ENCODE measurements at places on chromosomes 11 and 22.

GRCh38 chr11:60918939-60919265, 4.9 kb downstream of the TMEM109 start:
- no peak for DNase-seq

GRCh38 chr11:118095493-118095892, 8.7 kb upstream of the SMIM35 start:
- no peak for DNase-seq

DNA sequence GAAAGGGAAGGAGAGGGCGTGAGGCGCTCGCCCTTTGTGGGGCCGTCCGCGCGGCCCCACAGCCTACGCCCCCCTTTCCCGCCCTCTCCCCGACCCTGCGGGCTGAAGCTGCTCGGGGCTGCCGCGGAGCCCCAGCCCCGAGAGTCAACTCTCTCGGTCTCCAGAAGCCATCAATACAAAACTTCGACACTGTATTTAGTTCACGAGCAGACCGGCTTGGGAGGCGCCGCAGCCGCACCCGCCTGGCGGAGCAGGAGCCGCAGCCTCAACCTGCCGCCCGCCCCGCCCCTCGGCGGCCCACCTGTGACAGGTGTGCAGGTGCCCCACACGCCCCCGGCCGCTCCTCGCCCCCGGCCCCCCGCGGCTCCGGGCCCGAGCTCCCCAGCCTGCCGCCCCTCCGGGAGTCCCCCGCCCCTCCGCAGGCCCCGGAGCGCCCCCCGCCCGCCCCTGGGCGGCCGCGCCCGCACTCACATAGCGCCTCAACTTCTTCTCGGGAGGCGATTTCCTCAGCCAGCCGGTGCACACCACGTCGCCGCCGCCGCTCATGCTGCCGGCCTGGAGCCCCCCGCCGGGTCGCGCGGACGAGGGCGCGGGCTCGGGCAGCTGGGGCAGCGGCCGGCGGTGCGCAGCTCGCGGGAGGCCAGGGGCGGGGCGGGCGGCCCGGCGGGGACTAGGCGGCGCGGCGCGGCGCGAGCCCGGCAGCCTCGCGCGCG, at the start of gene GAB2:
GAB2 (minus strand) TSS at position 646 of the 713 bp plus-strand sequence; CDS start at position 546, 100 bp downstream.
- DNase-seq: no peak

GRCh38 chr22:38824585-38824984, 19.2 kb downstream of the NPTXR start:
- DNase-seq: no peak

DNA sequence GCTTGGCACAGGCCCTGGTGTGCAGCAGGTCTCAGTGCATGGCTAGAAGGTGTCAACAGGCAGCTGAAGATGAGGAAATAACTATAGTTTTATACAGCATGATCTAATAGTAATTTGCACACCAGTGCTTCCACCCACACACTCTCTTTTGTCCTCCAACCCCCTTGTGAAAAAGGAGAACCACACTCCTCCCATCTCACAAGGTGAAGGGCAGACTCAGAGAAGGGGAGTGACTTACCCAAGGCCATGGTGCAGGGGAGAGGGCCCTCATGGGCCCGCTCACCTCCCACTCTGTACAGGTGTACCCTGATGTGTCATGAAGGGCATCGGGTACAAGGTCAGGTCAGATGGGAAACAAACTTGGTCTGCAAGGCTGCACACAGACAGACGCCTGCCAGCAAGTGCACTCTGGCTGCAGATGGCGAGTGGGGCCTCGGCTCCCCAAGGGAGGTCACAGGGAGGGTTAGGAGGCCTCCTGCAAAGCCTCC, 53.4 kb downstream of the DGCR2 start:
- DNase-seq: no peak

DNA sequence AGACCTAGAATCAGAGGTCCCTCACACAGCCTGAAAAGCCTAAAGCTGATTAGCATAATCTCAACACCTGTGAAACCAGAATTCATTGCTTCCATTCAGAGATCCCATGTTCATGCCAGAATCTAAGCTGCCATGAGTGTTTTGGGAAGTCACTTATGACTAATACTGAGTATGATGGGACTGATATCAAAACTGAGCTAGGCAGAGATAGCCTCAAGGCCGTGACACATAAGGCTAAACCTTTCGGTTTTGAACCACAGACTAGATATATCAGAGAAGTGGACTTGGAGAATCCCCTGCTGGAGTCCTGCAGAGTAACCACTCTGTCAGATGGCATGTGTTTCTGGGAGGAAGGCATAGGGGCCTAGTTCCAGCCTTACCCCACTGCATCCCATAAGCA, 23.1 kb upstream of the GLYATL2 start:
- DNase-seq: no peak

GRCh38 chr11:100994966-100995365, 134.6 kb downstream of the PGR start:
- no peak for DNase-seq

- DNase-seq: peak; percentile 95
Observed at GRCh38 chr11:119474682-119475596, 52.0 kb upstream of the THY1 start.

GRCh38 chr11:66457826-66458225, 8.9 kb upstream of the PELI3 start:
- no peak for DNase-seq

DNA sequence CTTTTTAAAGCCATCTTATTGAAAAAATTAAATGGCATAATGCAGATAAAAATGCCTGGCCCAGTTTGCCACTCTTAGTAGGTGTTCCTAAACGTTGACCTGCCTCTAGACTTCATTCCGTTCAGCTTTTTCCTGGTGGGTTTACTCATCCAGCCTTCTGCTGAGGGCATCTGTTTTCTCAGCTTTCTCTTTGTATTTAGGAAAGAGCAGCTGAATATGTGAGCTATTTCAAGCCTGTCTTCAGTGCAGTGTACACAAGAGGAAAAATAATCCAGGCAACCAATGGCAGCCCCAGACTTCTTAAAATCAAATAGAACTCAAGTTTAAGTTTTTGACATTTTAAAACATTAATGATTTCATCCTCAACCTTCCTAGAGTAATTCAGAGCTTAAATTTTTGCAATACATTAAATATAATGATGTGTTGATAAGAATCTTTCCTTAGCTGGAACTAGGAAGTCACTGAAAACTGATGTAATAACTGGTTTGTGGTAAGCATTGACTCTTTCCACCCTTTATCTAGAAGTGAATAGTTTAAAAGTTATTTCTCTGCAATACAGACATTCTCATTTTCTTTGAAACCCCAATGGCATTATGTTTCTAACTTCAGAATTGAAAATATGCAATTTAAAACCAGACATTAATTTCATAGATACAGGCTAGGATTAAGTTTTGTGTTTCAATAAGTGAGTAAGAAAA, 165.4 kb downstream of the AASDHPPT start:
- DNase-seq: no peak

DNA sequence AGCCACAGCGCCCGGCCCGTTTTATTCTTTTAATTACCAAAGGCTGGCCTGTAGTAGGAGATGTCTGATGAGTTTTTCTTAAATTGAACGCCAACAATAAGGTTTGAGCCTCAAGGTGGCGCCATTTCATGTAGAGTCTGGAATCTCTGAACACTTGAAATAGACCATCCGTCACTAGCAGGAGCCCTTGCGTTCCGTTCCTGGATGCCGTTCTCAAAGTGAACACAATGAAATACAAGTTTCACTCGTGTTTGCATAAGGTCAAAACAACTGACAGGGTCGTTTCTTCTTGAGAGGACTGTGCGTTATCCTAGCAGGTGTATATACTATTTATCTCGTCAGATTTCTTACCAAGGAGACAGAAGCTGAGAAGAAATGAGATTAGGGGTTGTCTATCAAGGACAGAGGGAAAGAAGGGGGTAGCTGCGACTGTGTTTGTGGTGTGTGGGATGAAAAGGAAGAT, 18.7 kb upstream of the SCGB1D1 start:
- peak; percentile 67 for DNase-seq

DNA sequence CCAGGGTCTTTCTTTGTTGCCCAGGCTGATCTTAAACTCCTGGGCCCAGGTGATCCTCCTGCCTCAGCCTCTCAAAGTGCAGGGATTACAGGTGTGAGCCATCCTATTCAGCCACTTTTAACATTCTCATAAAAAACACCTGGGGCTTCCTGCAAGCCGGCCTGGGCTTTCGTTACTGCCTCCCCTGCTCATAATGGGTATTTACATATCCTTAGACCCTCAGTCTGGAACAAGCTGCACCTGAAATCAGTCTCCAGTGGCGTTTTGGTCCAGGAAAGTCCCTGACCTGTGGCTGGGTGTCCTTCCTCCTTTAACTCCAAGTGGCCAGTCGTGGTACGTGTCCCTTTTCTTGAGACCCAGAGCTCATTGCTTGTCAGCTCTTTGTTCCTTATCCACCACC, 320.7 kb downstream of the TMEM135 start:
- no peak for DNase-seq
